Adipocyte (in vitro differentiated cells): ENCODE measurements at places on chromosomes 11 and 22.

- DNase-seq, result no peak
Measured at GRCh38 chr11:31442086-31442485, 67.3 kb downstream of the IMMP1L start.

GRCh38 chr11:120335556-120335907 is 681 bp upstream of the ARHGEF12 start:
- DNase-seq, result no peak

DNA sequence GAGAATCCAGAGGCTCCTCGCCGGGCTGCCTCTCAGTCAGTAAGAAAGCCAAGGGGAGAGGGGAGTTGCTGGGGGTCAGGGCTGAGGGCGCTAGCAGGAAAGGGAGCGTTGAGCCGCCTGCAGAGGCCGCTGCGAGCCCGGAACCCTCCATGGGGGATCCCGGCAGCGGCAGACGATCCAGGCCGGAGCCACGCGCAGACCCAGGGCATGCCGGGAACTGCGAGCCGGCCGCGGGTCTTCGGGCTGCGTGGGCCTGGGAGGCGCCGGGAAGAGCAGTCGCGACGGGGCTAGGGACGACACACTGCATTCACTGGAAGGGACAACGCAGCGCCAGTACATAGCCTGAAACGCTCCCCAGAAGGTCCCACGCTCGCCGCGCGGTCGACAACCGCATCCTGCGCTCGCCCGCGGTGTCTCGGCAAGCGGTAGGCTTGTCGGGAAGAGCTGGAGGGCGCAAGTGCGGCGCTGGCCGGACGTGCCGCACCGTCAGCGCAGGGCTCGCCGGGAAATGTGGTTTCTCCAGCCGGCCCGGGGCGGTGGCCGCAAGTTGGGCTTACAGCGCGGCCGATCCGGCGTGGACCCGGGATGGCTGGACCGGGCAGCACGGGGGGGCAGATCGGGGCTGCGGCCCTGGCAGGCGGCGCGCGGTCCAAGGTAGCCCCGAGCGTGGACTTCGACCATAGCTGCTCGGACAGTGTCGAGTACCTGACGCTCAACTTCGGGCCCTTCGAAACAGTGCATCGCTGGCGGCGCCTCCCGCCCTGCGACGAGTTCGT is at the start of gene LZTR1:
TSS of gene LZTR1 (plus strand) at position 511 of the 776 bp plus-strand sequence. CDS start at position 586, 75 bp downstream.
- DNase-seq, result peak; percentile 95

GRCh38 chr11:74138572-74138971 is 32.2 kb downstream of the C2CD3 start:
- peak; percentile 91 for DNase-seq

DNA sequence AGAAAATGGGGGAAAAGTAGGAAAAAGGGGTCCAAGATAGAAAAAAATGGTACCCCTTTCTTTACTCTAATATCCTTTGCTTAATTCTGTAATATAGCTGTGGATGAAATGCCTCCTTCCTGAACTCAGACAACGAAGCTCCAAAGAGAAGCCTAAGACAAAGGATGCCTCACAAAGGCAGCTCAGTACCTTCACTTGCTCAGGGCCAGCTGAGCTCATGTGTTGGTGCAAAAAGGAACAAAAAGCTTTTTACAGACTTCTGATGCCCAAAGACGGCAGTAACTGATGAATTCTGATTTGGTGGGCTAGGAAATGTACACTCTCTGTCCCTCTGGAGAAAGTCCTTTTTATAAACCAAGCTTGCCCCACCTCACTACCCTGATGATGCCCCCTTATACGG is 77.5 kb downstream of the DENND5A start:
- DNase-seq, result no peak

- no peak for DNase-seq
Measured at GRCh38 chr22:35205961-35206360, 51.3 kb upstream of the HMGXB4 start.

- DNase-seq, result peak; percentile 26
Measured at GRCh38 chr11:59186130-59186594, 14.2 kb downstream of the DTX4 start.

GRCh38 chr11:60334005-60334620 is 7.1 kb downstream of the MS4A6E start:
- DNase-seq, result peak; percentile 48
